H7 (cell line): ENCODE measurements at places on chromosomes 6 and 20. TPM values are rescaled to one million over a fixed set of nuclear protein-coding genes. Genes with fewer than 3 reads are reported as not detected.

Gene NHLRC1
- 1.0 and 1.5 TPM in 2 replicates for total RNA-seq

Gene INSM1
- total RNA-seq = 0.59 and 0.78 TPM in 2 replicates

Gene LTB
- 0.35 TPM in 1 of 2 replicates, not detected in the other for total RNA-seq

Gene PSORS1C1
- total RNA-seq = 0.10 TPM in 1 of 2 replicates, not detected in the other

Gene RBM38
- 75.6 and 91.7 TPM in 2 replicates for total RNA-seq

Gene ARMC2
- 1.3 and 2.6 TPM in 2 replicates for total RNA-seq

Gene RNF114
- 75.7 and 76.4 TPM in 2 replicates for total RNA-seq

DNA sequence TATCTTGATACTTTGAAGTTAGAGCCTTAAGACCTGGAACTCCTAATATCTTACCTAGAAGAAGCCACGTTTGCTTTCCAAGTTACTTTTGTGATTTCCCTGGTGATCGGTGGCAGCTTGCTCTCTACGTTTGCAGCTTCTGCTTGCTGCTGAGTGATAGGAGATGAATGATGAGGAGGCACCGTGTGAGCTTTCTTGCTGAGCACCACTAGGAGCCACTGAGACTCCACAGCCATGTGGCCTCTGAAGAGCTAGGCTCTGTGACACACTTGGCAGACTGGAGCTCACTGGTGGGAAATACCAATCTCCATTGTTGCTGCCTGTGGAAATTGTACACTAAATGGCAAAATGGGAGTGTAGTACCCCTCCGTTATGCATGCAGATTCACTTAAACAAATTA, 161.8 kb downstream of the IBTK start:
- DNase-seq = no peak

GRCh38 chr6:22249711-22250350, 47.0 kb downstream of the PRL start:
- no peak for DNase-seq

DNA sequence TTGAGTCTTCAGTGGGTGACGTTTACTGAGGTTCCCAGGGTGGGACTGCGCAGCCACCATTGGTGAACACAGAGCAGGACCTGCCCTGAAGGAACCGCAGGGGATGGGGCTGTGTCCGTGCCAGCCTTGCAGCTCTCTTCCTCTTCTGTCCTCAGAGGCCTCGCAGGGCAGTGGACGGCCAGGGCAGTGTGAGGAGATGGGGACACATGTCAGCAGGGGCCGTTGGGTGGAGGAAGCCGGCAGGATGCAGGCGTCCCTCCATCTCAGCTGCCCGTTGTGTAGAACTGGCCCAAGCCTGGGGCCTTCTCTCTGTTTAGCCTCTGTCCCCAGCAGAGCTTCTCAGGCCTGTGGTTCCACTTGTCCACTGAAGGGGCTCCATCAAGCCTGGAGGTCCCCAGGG, 53.6 kb upstream of the SMOC2 start:
- peak; percentile 40 for DNase-seq

- DNase-seq = no peak
Observed at GRCh38 chr6:87093651-87094050, 1.3 kb downstream of the CGA start.

GRCh38 chr6:18978337-18979128, 591.4 kb downstream of the RNF144B start:
- peak; percentile 11 for DNase-seq

GRCh38 chr20:1686151-1686748, 28.7 kb upstream of the SIRPG start:
- no peak for DNase-seq

- DNase-seq = no peak
Observed at GRCh38 chr6:32895006-32895345, 41.0 kb downstream of the PSMB9 start.

- no peak for DNase-seq
Observed at GRCh38 chr6:37759221-37760144, 60.0 kb upstream of the ZFAND3 start.

GRCh38 chr6:51893366-51893765, 194.0 kb downstream of the PKHD1 start:
- no peak for DNase-seq

DNA sequence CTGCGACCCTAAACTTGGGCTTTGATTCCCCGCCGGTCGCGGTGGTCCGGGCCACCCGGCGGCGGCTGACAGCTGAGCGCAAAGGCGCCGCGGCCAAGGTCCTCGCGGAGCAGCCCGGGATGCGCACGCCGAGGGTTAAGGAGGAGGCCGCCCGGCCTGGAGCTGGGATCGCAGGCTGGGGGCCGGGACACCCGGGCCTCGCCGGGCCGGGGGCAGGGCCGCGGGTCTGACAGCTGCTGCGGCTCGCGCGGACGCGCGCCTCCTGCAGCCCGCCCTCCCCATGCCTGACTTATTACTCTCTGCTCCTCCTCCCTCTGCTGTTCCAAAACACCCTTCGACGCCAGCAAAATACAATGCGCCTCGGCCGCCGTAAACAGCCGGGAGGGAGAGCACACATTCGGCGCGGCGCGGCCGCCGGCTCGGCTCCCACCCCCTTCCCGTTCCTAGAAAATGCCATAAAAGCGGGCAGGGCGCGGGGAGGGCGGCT, 746 bp downstream of the BACH2 start:
- peak; percentile 85 for DNase-seq

DNA sequence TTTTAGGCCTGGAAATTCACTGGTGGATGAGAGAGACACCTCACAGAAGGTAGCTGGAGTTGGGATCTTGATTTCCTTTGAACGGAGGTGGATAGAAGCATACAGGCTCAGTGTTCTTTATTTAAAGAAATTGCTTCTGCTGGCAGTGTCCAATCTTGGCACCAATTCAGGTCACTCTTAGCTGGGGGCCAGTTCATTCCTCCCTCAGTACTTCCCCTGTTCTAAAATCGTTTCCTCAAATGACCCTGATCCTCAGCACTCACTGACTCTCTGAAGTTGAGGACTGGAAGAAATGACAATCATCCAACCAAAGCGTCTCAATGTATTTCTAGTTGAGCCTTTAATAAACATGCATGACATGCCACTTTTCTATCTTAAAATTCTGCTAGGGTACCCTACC, 472.5 kb upstream of the BTBD3 start:
- no peak for DNase-seq

- DNase-seq = no peak
Observed at GRCh38 chr20:5586720-5587119, 163.5 kb upstream of the SHLD1 start.

- peak; percentile 97 for DNase-seq
Observed at GRCh38 chr20:33862709-33863403, 51.7 kb downstream of the CHMP4B start.

- DNase-seq = no peak
Observed at GRCh38 chr6:84645000-84645399, 119.4 kb downstream of the TBX18 start.

DNA sequence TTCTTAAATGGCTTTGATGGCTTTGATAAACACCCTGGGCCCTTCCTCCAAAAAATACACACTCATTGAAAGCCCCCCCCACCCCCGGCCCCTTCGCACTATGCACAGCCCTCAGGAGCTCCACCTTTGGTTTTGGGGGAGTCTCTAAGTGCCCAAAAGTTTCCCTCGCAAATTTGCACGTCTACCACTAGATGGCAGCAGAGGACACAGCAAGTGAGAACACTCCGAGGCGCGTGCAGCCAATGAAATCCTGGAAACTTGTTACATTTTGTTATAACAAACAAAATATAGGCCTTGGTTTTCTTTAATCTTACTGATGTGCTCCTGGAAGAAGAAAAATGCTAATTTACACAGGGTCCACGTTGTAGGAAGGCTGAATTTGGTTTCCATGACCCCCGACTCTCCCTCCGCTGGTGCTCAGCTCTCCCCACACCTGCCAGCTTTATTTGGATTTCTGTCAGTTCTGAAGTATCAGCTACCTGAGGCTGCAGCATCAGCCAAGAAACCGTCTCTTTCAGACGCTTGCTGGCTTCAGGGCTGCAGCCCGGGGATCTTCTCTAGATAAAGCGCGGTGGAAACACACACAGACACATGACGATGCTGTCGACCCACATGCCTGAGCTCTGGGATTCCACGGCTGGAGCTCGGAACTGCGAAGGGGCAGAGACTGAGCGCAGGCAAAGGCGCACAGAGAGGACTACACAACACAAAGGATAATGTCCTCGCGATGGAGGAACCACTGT, 148.3 kb upstream of the RPS6KA2 start:
- peak; percentile 81 for DNase-seq

GRCh38 chr6:4180652-4181255, 45.4 kb upstream of the ECI2 start:
- DNase-seq = peak; percentile 56

GRCh38 chr6:139439349-139439748, 64.9 kb upstream of the CITED2 start:
- DNase-seq = no peak

- DNase-seq = no peak
Observed at GRCh38 chr20:40080041-40080652, 608.9 kb downstream of the MAFB start.

GRCh38 chr6:19356692-19357091, 480.5 kb upstream of the ID4 start:
- no peak for DNase-seq

- no peak for DNase-seq
Observed at GRCh38 chr6:12421596-12421995, 131.4 kb downstream of the EDN1 start.

- no peak for DNase-seq
Observed at GRCh38 chr6:75850026-75850833, 101.2 kb downstream of the MYO6 start.

DNA sequence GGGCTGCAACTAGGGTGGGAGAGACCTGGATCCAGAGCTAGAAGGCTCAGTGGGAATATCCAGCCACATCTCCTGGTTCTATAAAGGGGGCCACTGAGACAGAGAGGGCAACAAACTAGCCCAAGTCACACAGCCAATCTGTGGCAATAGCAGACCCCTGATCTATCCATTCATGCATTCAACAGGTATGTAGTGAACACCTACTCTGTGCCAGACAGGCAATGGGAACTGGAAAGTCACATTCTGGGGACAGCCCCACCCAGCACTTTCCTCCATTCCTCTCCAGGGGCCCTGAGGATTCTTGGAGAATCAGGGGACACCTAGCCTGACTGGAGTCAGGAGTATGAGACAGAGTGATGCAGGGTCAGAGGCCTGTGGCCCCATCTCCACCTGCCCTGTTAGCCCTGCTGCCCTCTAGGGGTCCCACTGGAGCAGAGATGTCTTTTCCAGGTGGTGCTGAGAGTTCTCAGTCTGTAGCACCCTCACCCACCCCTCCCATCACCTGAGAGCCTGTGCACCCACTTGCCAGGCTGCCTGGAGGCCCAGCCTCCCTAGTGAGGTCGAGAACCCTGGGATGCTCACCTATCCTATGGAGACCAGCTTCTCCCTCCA, 13.6 kb downstream of the BPIFA2 start:
- DNase-seq = peak; percentile 73

DNA sequence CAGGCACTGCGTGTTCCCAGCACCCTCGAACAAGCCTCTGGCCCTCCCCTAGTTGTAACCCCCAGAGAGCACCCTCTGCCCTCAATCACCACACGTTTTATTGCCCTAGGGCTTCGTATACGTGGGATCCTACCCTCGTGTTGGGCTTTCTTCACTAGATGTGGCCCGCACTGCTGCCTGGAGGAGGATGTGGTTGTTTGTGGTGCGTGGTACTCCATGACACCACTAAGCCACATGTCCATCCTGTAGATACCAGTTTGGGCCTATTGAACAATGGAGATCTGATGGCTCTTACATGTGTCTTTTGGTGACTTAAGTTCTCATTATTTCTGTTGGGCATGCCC, 17.0 kb downstream of the SLC2A4RG start:
- DNase-seq = no peak

GRCh38 chr6:122717350-122717749, 62.2 kb upstream of the FABP7 start:
- DNase-seq = no peak

- peak; percentile 66 for DNase-seq
Observed at GRCh38 chr20:53157443-53158408, 185.6 kb downstream of the TSHZ2 start.

DNA sequence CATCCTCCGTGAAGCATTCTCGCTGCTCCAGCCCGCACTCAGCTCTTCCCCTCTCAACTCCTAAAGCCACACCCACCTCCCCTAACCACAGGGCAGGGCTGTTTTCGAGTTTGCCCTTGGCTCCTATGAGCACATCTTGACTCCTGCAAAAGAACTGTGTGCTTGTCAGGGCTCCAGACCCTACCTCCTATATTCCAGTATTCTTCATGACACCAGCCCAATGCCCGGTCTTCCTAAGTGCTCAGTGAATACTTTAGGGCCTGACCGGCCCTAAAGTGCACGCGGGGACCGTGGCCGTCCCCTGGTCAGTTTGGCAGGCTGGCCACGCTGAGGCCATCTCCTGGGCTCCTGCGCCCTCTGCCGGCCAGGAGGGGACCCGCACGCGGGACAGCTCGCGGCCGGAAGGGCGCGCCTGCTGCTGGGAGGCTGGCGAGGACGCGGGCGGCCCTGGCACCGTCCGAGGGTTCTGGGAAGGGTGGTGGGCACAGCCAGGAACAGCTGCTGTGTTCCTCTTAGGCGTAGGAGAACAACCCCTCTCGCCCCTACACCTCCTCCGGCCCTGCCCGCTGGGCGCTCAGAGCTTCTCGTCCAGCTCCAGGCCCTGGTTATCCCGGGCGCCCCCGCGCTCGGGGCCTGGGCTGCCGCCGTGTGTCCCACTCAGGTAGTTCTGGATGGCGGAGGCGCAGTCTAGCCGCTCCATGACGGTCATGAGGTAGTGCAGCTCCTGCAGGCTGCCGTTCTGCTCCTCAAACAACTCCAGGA, 11.0 kb downstream of the UNC5CL start:
- peak; percentile 95 for DNase-seq

- DNase-seq = no peak
Observed at GRCh38 chr6:126873351-126873750, 245.1 kb upstream of the RSPO3 start.

- DNase-seq = no peak
Observed at GRCh38 chr6:135280375-135281136, 99.4 kb downstream of the MYB start.

DNA sequence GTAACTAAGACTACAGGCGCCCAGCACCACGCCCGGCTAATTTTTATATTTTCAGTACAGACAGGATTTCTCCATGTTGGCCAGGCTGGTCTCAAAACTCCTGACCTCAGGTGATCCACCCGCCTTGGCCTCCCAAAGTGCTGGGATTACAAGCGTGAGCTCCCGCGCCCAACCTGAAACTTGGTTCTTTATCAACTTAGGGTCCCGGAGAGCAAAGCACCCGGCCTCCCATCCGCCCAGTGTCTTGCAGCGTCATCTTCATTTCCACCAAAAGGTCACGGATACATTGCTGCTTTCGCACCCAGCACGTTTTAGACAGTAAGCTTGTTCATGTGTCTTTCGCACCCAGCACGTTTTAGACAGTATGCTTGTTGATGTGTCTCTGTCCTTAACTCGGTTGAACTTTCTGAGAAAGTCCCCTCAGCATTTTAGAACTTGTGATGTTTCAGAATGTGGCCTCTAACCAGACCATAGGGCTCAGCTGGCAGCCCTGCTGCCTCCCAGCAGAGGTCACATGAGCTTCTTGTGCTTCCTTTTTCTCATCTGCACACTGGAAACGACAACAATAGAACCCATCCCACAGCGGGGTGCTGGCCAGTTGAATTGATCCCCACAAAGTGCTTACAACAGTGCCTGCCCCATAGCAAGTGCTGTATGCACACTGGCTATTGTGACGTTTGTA, 48.8 kb downstream of the PRR18 start:
- DNase-seq = peak; percentile 51

DNA sequence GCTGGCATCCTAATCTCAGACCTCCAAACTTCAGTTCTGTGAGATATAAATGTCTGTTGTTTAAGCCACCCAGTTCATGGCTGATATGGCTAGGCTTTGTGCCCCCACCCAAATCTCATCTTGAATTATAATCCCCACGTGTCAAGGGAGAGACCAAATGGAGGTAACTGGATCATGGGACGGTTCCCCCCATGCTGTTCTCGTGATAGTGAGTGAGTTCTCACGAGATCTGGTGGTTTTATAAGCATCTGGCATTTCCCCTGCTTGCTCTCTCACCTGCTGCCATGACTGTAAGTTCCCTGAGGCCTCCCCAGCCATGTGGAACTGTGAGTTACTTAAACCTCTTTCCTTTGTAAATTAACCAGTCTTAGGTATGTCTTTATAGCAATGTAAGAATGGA, 56.7 kb downstream of the KIAA0319 start:
- DNase-seq = no peak
